Caco-2 (cell line): ENCODE measurements at places on chromosomes 3 and 15. TPM values are rescaled to one million over a fixed set of nuclear protein-coding genes. Genes with fewer than 3 reads are reported as not detected.

The ARHGAP11A gene
- total RNA-seq, result 112 and 126 TPM in 2 replicates

The GOLGA6B gene
- not detected in 2 replicates for total RNA-seq

The MOBP gene
- total RNA-seq, result 0.27 and 0.60 TPM in 2 replicates

The CRABP1 gene
- 113 and 116 TPM in 2 replicates for total RNA-seq

The C3orf22 gene
- not detected in 2 replicates for total RNA-seq

The PATL2 gene
- 0.32 TPM in 1 of 2 replicates, not detected in the other for total RNA-seq

The IQGAP1 gene
- 142 and 150 TPM in 2 replicates for total RNA-seq

The DUOXA2 gene
- total RNA-seq, result 1.5 and 1.6 TPM in 2 replicates

The WHAMM gene
- 7.4 and 7.8 TPM in 2 replicates for total RNA-seq

The LRRIQ4 gene
- total RNA-seq, result not detected in 2 replicates

The SLITRK3 gene
- not detected in 2 replicates for total RNA-seq

The ARL14 gene
- 0.81 and 0.84 TPM in 2 replicates for total RNA-seq

GRCh38 chr3:84277562-84278224 is 681.1 kb upstream of the CADM2 start:
- no peak for DNase-seq

DNA sequence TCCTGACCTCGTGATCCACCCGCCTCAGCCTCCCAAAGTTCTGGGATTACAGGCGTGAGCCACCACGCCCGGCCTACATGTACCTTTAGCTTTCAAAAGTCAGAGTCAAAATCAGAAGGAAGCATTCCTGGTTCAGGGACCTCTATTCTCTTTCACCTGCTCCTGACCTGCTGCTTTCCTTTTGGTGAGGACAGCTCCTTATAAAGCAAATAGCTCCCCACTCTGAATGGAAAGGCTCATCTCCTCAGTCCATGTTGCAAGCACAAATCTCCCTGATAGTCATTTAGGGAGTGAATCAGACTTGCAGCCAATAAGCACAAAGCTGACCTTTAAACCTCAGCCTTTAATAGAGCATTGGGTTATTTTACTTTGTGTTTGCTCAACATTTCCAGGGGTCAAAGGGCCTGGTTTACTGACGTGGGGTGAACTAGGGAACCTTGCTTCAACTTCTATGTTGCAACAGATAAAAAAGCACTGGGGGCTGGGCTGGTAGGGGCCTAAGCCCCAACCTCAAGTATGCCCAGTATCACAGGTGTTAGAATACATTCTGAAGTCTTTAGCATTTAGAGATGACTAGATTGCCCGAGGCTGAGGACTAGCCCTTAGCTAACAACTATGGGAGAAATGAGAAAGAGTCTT is 43.1 kb downstream of the THRB start:
- peak; percentile 90 for DNase-seq

- no peak for DNase-seq
Measured at GRCh38 chr3:42655331-42655888, 1.9 kb downstream of the ZBTB47 start.

DNA sequence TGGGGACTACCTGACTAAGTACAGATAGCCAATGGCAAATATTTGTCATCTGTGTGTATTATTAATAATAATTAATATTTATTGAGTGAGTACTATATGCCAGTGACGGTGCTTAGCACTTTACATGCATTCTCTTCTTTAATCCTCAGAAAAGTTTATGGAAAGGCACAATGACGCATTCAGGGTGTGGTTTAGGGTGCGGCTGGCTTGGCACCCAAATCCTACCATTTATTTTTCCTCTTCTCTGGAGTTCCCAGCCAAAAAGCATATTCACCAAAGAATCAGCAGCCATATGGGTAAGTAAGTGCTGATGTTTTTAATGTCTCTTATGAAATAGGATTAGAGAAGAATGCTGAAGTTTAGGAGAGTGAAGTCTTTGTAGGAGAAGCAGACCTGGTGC is 140.4 kb upstream of the TP63 start:
- no peak for DNase-seq

- DNase-seq, result no peak
Measured at GRCh38 chr3:58833491-58833890, 166.9 kb upstream of the FAM3D start.

DNA sequence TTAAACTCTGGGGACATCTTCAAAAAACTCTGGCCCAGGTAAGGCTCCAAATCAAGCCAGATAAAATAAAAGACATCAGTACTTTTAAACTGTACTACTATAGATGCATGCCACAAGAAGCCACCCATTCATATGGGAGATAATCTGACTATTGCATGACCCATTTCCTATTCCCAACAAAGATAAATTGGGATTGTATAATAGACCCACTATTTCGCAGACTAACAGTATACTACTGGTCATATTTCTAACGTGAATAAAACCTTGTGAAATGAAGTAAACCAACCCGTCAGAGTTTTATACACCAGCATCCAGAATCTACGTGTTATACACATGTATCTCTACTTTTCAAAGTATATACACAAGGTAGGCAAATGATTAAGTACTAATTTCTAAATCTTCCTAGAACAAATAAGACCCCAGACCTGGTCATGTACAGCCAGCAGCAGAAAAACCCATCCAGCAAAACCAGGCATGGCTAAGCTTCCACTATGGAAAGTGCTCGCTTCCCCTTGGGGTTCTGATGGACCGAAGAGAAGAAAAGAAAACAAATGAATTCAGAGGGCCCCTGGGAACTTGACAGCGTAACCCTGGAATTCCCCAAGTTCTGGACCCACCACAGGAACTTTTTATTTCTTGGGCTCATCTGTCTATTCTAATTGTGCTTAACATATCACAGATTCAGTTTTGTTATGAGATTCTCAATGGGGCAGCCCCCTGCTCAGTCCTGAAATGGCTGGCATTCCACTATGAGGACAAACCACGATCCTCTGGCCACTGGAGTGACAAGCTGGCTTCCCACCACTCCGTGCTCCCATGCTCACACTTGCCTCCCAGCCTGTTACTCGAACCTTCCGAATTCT is 69.1 kb downstream of the MB21D2 start:
- no peak for DNase-seq

- no peak for DNase-seq
Measured at GRCh38 chr15:25664761-25665160, 198.4 kb downstream of the ATP10A start.

- DNase-seq, result no peak
Measured at GRCh38 chr3:53065841-53066480, 20.1 kb upstream of the SFMBT1 start.

GRCh38 chr15:90419206-90419605 is 31.2 kb downstream of the IQGAP1 start:
- no peak for DNase-seq

DNA sequence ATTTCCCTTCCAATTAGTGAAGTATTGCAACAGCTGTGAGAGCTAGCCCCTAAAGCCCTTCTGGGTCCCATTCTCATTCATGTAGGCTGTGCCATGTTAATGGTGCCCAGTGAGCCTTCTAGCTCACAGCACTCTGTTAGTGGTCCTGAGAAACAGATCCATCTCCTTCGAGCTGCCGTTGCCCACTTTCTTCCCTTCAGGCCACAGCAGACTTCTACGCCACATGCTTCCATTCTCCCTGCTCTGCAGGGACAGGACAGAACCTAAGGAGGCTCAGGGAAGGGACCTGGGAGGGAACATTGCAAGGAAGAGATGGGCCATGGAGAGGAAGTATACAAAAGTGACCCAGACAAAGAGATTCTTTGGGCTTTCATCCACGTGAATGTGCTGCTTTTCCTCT is 11.7 kb upstream of the STARD5 start:
- no peak for DNase-seq

GRCh38 chr15:24899367-24899766 is 55.4 kb upstream of the SNRPN start:
- no peak for DNase-seq

GRCh38 chr3:43294975-43295374 is 8.6 kb downstream of the SNRK start:
- DNase-seq, result no peak

DNA sequence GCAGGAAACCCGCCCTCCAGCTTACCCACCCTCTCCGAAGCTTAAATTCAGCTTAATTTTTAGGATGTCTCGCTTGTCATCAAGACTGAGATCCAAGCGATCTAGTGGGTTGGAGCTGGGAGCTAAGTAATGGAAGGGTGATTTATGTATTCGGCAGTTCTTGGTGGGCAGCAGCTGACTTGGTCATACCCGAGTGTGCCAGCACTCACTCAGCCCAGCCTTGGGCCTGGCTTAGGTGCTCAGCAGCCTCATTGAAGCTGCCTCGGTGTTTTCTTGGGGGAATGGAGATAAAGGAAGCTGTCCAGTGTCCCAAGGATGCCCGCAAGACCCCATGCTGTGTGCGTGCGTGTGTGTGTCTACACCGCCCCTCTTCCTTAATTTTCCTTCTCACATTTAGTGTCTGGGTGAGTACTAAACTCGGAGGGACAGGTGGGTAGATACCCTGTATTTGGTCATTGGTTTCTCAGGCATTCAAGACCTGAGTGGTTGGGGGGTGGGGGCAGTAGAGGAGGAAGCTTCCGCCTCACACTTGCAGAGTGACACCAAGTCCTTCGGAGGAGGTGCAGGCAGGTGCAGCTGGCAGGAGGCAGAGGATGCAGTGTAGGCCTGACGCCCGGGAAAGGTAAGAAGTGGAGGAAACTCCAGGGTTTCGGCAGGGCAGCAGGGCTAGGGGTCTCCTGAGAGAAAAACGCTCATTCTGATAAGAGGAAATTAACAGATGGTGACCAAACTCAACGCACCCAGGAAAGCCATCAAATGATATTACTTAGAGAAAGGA is 92.8 kb downstream of the PCSK6 start:
- no peak for DNase-seq

GRCh38 chr15:40944510-40945296 is 8.6 kb upstream of the CHAC1 start:
- no peak for DNase-seq

- no peak for DNase-seq
Measured at GRCh38 chr3:36362973-36363372, 17.3 kb upstream of the STAC start.

GRCh38 chr3:183392186-183393034 is 36.0 kb downstream of the MCF2L2 start:
- DNase-seq, result no peak

GRCh38 chr3:19881036-19881435 is 53.0 kb downstream of the EFHB start:
- no peak for DNase-seq

- no peak for DNase-seq
Measured at GRCh38 chr3:4906107-4906621, 73.1 kb upstream of the BHLHE40 start.

DNA sequence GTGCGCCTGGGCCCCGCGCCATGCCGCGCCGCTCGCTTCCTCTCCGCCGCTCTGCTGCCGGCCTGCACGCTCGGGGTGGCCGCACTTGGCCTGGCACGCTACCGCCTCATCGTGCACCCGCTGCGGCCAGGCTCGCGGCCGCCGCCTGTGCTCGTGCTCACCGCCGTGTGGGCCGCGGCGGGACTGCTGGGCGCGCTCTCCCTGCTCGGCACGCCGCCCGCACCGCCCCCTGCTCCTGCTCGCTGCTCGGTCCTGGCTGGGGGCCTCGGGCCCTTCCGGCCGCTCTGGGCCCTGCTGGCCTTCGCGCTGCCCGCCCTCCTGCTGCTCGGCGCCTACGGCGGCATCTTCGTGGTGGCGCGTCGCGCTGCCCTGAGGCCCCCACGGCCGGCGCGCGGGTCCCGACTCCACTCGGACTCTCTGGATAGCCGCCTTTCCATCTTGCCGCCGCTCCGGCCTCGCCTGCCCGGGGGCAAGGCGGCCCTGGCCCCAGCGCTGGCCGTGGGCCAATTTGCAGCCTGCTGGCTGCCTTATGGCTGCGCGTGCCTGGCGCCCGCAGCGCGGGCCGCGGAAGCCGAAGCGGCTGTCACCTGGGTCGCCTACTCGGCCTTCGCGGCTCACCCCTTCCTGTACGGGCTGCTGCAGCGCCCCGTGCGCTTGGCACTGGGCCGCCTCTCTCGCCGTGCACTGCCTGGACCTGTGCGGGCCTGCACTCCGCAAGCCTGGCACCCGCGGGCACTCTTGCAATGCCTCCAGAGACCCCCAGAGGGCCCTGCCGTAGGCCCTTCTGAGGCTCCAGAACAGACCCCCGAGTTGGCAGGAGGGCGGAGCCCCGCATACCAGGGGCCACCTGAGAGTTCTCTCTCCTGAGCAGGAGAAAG is 951 bp downstream of the GPR62 start:
- DNase-seq, result no peak

- DNase-seq, result no peak
Measured at GRCh38 chr3:183295211-183295610, 42.2 kb downstream of the B3GNT5 start.

DNA sequence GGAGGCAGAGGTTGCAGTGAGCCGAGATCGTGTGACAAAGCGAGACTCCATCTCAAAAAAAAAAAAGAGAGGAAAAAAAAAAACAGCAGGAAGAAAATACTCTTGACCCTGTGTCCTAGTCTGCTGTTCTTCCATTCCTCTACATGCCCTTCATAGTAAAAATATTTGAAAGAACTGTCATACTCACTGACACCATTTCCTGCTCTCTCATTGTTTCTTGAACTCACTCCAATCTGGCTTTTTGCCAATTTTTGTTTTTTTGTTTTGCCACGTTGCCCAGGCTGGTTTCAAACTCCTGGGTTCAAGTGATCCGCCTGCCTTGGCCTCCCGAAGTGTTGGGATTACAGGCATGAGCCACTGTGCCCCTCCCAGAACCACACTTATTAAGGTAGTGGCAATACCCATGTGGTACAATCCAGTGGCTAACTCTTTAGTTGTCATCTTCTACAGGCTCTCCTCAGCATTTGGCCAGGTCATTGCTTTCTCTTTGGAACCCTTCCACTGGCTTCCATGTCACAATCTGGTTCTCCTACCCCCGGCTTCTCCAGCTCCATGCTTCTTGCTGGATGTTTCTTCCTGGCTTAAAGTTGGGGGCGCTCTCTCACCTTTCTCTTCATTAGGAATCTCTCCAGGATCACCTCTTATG is 238.2 kb upstream of the C2CD4B start:
- DNase-seq, result no peak

GRCh38 chr15:69513986-69514385 is 61.4 kb downstream of the RPLP1 start:
- no peak for DNase-seq

- peak; percentile 71 for DNase-seq
Measured at GRCh38 chr3:159632128-159632527, 356.5 kb upstream of the IL12A start.

- DNase-seq, result no peak
Measured at GRCh38 chr3:13201851-13202250, 128.6 kb upstream of the IQSEC1 start.

GRCh38 chr3:183629546-183630301 is 5.7 kb upstream of the KLHL24 start:
- DNase-seq, result no peak

- no peak for DNase-seq
Measured at GRCh38 chr3:67898916-67899315, 244.5 kb upstream of the SUCLG2 start.

DNA sequence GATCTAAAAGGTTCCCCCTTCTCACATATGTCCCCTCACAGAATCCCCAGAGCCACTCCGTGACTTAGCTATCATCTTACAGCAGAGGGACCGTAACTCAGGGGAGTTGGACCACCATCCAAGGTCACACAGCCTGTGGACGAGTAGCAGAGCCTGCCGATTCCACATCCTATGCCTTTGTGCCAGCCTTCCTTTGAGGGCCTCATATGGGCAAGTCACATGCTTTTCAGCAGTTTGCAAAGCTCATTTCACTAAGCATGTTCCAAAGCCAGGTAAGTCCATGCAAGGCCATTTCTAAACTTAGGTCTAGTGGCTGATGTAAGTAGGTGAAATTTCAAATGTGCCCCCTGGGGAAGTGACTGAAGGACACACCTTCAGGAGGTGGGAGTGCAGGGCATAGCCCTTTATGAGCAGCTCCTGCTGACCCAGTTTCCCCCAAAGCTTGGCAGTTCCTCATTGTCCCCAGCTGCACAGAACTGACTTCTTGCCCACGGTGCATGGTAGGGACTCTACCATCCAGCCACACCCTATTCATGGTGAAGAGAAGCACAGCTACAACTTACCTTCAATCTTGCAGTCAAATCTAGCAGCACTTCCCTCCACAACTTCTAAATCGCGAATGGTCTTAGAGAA is 33.3 kb upstream of the HACD2 start:
- peak; percentile 12 for DNase-seq
